ENCODE measurements at places on chromosomes 3 and 15.

- H3K36me3 ChIP-seq = no peaks in the 10 kb centered on the region
- DNase-seq = no peak
- no peak overlapping the region for H3K4me3 ChIP-seq
These were observed 39.5 kb downstream of the ZBTB11 start for GRCh38 chr3:101637451-101637850.

- no peaks in the 10 kb centered on the region for H3K36me3 ChIP-seq
- peaks cover under 1% of the 10 kb centered on the region for H3K4me1 ChIP-seq
- H3K27me3 ChIP-seq = peaks cover 4% of the 10 kb centered on the region
- no peak overlapping the region for H3K27ac ChIP-seq
- no peak for DNase-seq
These were observed 6.4 kb upstream of the MGA start for GRCh38 chr15:41653760-41654159.

GRCh38 chr3:109081746-109082510 lies 36.0 kb downstream of the MORC1 start:
- DNase-seq = peak; percentile 25
- H3K27me3 ChIP-seq = peaks cover 19% of the 10 kb centered on the region
- H3K27ac ChIP-seq = peak overlapping the region; percentile 76
- H3K36me3 ChIP-seq = peaks cover 2% of the 10 kb centered on the region
- peaks cover 5% of the 10 kb centered on the region for H3K4me1 ChIP-seq

- H3K27me3 ChIP-seq = no peaks in the 10 kb centered on the region
- no peaks in the 10 kb centered on the region for H3K36me3 ChIP-seq
- no peak for DNase-seq
- no peak overlapping the region for H3K27ac ChIP-seq
- H3K4me1 ChIP-seq = peaks cover 18% of the 10 kb centered on the region
These were observed 291.2 kb upstream of the STT3B start for GRCh38 chr3:31241533-31241932.

DNA sequence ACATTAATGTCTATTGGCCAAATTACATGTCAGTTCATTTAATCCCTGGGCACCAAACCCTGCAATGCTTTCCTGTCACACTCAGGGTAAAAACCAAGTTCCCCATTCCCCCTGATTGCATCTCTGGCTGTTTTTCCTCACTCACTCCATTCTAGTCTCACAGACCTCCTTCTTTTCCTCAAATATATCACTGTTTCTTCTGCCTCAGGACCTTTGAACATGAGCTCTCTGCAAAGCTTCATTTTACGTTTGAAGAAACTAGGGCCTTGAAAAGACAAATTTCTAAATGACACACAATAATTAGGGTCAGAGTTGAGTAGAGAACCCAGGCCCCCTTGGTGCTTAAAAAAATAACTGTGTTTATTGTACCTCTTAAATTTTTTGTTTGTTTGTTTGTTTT lies 230.6 kb downstream of the THRB start:
- H3K27me3 ChIP-seq = no peaks in the 10 kb centered on the region
- H3K36me3 ChIP-seq = no peaks in the 10 kb centered on the region
- no peak for DNase-seq
- H3K27ac ChIP-seq = no peak overlapping the region
- no peak overlapping the region for H3K4me3 ChIP-seq
- H3K4me1 ChIP-seq = no peaks in the 10 kb centered on the region
